ENCODE measurements at places on chromosomes 7 and 10.
A peak's percentile ranks its signal among the peaks of the same experiment; 100 is the strongest.

- DNase-seq: no peak
These were observed 39.5 kb downstream of the ADK start for GRCh38 chr10:74190494-74190893.

DNA sequence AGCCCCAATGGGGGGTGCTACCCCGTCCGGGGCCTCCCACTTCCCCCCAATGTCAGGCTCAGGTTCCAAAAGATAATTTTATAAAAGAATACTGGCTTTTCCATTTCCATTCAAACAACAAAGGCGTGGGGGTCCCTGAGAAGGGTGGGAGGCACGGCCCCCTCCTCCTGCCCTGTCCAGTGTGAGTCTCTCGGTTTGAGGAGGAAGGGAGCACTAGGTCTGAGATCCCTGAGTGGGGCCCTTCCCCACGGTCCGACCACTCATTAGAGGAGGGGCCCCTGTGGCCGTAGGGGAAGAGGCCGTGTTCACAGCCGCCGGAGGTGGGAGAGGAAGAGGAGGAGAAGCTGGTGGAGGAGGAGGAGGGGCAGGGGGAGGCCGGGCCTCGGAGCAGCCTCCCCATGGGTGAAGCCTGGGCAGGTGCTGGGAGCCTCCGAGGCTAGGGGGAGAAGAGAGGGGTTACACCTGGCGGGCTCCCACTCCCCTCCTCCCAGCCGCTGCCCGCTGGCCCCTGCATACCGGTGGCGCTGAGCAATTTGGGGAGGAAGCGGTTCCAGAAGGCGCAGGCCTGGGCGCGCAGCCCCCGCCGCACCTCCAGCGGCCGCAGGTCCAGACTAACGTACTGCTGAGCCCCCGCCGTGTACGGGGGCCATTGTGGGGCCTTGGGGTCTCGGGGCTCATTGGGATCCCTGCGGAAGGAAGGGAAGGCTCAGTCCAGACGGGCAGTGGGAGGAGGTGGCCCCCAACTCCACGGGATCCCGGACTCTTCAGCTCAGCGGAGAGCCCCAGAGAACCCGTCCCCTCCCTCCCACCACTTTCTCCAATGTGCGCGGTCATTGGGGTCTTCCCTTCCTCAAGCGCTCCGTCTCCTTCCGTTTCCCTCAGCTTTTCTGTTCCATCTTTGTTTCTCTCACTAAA, 1.4 kb upstream of the UFSP1 start:
- DNase-seq: no peak

DNA sequence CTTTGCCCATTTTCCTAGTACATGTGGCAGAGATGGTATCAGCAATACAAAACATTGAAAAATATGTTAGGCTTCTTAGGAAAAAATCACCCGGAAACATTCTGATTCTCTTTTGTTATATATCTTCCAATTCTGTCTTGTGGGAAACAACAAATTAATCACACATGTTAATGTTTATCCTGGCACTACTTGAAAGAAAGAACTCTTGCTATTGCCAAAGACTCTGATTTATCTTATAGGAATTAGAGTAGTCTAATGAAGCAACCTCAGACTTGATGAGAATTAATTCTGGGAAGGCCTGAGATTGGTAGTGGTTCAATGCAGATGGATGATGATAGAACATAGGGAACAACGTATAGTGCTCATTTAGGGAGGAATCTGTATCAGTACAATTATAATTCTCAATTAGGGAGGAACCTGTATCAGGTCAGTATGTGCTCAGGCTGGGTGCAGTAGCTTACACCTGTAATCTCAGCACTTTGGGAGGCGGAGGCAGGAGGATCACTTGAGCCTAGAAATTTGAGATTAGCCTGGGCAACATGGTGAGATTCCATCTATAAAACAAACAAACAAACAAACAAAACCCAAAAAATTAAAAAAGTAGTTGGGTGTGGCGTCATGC, 50.7 kb downstream of the TAS2R16 start:
- DNase-seq: no peak

DNA sequence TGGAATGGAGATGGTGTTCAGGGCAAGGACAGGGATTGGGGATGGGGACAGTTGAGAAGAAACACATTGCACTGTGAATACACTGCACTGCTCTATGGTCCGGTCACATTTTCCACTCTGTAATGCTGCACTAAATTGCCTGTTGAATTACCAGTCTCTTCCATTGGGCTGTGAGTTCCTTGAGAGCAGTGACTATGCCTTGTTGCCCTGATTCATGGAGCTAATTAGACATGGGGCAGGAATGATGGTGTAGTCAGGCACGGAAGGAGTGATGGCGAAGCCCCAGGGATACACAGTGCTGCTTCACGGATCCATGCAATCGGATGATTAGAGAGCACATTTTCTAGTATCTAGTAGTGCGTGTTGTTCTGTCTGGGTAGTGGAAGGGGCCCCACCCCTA, 25.4 kb upstream of the GPAM start:
- DNase-seq: no peak

- no peak for DNase-seq
These were observed 112.5 kb downstream of the PDE1C start for GRCh38 chr7:31957756-31958155.

- no peak for DNase-seq
These were observed 157.2 kb upstream of the KAT6B start for GRCh38 chr10:74669210-74669609.

DNA sequence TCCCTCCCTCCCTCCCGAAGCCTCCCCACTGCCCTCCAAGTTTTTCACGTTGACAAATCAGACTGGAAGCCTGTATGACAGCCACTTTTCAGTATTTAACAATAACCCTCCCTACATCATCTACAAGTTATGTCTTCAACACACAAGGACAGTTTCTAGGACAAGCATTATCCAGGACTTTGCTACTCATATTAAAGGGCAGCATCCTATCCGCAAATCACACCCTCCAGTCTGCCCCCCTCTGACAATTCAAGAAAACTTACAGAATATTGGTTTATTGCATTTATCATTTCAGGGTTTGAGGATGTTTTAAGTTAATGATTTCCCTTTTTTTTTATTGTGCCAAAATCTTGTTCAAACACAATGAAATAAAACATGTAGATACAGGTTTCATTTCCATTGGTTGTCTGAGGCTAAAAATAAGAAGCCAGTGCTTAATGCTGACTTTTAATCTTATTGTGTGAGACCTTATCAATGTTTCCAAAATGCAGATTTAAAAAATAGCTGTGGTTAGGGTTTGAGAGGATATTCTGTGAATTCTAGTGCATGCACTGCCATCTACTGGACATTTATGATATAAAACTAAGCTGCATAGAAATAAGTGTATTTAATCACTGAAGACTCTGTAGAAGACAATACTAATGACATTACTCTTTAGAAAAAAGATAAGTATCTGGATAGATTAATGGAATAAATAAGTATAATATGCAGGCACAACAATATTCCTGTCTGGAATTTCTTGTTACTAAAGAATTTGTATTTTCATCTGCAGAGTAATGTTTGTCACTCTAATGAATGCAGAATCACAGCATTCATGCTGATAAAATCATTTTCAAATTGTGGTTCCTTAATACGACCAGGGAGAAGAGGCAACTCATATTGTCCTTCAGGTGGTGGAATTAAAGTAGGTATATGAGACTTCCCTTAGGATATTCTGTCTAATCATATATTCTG, 64.1 kb downstream of the CAV1 start:
- peak; percentile 62 for DNase-seq

- no peak for DNase-seq
These were observed 2.8 kb upstream of the LZTS2 start for GRCh38 chr10:100996678-100997359.

DNA sequence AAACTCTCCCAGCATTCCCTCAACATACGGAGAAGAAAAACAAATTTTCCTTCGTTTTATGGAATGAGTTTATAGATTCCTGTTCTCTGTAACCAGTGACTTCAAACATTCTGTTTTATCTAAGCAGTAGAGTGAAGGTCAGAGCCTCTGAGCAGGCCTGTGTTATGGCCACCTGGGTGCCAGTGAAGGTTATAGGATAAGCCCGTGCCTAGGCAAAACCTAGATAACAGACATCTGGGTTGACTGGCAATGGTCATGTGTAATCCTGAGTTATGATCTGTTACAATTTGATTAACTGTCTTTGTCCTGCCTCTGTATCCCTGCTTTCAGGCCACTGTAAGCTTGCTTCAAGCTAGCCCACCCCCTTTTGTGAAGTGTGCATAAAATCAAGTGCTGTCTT, 8.3 kb downstream of the LSM5 start:
- no peak for DNase-seq

- no peak for DNase-seq
These were observed 172.6 kb upstream of the VIPR2 start for GRCh38 chr7:159317294-159317693.

GRCh38 chr10:43235070-43235900, 31.6 kb downstream of the RASGEF1A start:
- no peak for DNase-seq

- no peak for DNase-seq
These were observed 14.3 kb downstream of the PRF1 start for GRCh38 chr10:70588255-70588654.

- no peak for DNase-seq
These were observed 746.2 kb upstream of the POM121L12 start for GRCh38 chr7:52289247-52289646.

DNA sequence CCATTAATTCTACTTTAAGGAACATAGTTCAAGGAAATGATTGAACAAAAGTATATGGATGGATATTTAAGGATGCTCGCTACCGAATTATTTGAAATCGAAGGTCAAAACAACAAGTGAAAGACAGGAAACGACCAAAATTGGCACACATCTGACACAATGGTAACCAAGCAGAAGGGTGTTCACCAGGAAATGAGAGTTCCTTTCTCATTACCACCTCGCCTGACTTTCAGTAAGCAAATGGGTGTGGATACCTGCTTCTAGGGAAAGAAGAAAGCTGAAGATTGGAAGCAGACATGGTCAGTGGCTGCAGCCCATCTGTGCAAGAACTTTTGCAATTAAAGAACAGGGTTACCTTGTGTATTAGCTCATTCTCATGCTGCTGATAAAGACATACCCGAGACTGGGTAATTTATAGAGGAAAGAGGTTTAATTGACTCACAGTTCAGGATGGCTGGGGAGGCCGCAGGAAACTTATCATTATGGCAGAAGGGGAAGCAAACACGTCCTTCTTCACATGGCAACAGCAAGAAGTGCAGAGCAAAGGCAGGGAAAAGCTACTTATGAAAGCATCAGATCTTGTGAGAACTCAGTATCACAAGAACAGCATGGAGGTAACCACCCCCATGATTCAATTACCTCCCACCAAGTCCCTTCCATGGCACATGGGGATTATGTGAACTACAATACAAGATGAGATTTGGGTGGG, 6.2 kb upstream of the TMEM273 start:
- no peak for DNase-seq

- no peak for DNase-seq
These were observed 381.3 kb upstream of the NFE2L3 start for GRCh38 chr7:25770670-25771069.

DNA sequence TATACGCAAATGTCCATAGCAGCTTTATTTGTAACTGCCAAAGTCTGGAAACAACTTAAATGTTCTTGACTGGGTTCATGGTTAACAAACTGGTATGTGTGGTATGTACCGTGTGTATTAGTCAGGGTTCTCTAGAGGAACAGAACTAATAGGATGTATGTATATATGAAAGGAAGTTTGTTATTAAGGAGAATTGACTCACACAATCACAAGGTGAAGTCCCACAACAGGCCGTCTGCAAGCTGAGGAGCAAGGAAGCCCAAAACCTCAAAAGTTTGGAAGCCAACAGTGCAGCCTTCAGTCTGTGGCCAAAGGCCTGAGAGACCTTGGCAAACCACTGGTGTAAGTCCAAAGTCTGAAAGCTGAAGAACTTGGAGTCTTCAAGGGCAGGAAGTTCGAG, 66.8 kb downstream of the TMEM168 start:
- no peak for DNase-seq

- DNase-seq: no peak
These were observed 564.5 kb upstream of the IGFBP3 start for GRCh38 chr7:46485481-46486065.

- DNase-seq: no peak
These were observed 34.6 kb downstream of the ARL3 start for GRCh38 chr10:102679596-102679995.

- no peak for DNase-seq
These were observed 38.2 kb upstream of the NEBL start for GRCh38 chr10:20935301-20935700.

GRCh38 chr7:46713868-46714596, 793.0 kb upstream of the IGFBP3 start:
- DNase-seq: peak; percentile 1

DNA sequence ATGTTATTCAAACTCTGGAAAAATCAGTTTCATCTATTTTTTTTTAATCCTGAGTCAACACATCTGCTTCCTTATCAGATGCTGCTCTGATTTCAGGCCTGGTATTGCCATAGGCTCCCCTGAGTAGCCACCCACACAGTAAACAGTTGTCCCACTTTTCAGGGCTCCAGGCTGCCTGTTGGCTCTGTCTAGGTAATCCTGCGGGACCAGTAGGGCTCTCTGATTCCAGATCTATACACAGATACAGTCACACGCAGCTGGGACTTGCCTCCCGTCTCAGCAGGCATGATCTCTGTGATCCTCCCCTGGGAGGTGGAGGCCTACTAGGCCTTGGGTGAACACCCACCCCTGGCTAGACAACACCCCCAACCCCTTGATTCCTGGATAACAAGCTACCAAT, 206.1 kb downstream of the CREB5 start:
- no peak for DNase-seq

- no peak for DNase-seq
These were observed 16.7 kb downstream of the NOS3 start for GRCh38 chr7:151007469-151007898.

DNA sequence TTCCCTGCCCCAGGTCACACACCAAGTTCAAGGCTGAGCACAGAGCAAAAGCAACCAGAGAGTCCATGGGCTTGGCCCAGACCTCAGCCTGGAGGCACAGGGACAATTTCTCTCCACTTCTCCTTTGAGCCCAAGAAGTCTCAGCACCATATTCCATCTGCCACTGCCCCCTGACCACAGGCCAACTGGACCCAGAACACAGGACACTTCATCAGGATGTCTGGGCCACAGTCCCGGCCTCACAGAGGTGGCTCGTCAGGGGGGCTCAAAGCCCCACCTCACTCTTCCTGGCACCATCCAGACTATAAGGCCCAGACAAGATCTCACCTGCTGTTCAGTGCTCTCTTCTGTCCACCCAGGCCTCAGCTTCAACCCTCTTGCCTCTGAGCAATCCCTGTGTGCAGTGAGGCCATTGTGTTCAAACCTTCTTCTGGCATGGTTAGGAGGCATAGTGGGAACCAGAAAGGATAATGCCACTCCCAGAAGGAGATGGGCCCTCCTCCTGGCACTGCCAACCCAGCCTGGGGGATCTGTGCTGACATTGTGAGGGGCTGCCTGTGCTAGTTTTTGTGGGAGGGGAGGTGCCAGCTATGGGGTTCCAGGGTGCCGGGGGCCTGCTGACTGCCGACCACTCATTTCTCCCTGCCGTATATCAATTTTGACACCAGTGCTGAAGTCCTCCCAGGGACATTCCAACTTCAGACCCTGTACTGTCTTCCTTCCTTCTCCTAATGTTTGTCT, 49.7 kb upstream of the ANTXRL start:
- no peak for DNase-seq

GRCh38 chr7:122750389-122750788, 47.7 kb upstream of the RNF148 start:
- DNase-seq: no peak
